CD4-positive, alpha-beta T cell treated with Interleukin-12 subunit alpha and Interleukin-12 subunit beta, for 1 hour (primary cell): ENCODE measurements at places on chromosomes 13 and 19.

- no peak for DNase-seq
Measured at GRCh38 chr19:44857837-44858236, 11.7 kb downstream of the NECTIN2 start.

DNA sequence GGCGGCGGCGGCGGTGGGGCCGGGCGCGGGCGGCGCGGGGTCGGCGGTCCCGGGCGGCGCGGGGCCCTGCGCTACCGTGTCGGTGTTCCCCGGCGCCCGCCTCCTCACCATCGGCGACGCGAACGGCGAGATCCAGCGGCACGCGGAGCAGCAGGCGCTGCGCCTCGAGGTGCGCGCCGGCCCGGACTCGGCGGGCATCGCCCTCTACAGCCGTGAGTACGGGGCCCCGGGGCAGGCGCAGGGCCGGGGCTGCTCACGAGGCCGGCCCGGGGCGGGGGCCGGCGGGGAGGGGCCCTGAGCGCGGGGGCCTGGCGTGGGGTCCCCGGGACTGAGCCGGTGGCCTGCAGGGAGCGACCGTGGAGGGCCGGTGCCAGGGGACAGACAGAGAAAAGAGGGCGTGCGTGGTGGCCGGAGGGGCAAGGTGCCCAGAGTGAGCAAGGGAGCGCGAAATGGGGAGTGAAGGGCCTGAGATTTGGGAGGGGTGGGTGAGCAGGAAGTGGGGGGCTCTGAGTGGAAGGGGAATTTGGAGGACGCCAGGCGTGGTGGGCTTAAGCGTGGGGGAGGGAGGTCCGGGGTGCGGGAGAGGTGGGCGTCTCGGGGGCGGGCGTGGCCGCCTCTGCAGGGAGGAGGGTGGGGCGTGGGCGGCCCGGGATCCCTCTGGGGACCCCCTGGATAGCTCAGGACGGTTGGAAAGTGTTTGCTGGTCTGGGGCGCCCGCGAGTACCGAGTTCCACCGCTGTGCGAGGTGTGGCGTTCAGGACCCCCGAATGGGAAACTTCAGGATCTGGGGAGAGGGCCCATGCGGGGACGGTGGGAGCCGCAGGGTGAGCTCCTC is 575 bp downstream of the CARM1 start:
- no peak for DNase-seq

GRCh38 chr13:65913173-65913572 is 1317.0 kb downstream of the PCDH9 start:
- DNase-seq, result no peak

- DNase-seq, result no peak
Measured at GRCh38 chr19:54152267-54152666, 7.3 kb downstream of the LENG1 start.

DNA sequence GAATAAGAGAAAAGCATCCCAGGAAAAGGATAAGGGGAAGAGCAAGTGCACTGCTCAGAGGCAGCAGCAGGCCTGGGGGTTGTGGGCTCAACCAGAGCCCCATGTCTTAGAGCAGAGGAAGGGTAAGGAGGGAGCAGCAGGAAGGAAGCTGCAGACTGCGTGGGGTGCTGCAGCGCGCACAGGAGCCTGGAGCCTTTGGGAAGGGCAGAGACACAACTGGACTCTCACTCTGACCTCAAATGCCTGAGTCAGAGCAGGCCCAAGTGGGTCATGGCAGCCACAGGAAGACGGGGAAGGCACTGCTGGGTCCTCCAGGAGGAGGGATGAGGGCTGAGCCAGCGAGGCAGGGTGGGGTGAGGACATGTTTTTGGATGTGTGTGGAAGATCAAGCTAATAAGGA is 31.6 kb downstream of the SIGLEC7 start:
- DNase-seq, result no peak

- no peak for DNase-seq
Measured at GRCh38 chr13:20301403-20302071, 69.4 kb upstream of the GJB6 start.

- no peak for DNase-seq
Measured at GRCh38 chr13:100040196-100040595, 48.7 kb upstream of the PCCA start.

- DNase-seq, result no peak
Measured at GRCh38 chr19:6088602-6089049, 21.7 kb downstream of the RFX2 start.

GRCh38 chr13:106852436-106852835 is 284.5 kb upstream of the ARGLU1 start:
- no peak for DNase-seq

DNA sequence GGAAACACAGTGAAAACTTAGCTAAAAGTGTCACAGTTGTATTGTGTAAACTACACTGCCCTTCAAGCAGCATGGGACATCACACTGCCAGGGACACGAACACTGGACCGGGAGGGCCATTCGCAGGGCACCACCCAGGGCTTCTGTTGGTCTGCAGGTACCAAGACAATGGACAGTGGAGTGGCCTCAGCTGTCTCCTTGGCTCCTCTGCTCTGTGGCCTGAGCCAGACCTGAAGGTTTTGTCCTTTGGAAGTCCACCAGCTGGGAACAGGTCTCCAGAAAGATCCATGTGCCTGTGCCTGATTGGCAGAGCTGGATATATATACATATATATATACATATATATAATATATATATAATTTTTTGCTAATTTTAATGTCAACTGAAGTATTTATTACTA is 149.8 kb downstream of the ZNF536 start:
- DNase-seq, result no peak

DNA sequence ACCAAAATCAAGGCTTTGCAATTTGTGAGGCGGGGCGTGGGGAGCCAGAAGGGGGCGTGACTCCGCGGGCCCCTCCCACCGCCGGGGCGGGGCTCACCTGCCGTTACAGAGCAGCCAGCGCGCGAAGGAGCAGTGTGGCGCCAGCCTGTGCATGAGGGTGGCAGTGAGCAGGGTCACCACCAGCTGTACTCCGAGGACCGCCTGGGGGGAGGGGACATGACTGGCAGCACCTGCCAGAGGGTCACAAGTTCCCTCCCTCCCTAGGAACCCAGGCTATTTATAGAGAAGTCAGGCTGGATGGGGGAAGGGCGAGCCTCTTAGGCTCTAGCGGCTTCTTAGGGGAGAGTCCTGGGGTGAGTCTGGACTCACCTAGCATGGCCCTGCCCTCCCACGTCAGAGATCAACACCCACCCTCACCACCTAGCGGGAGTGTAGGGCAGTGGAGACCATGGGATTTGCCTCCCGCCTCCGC is 3.6 kb downstream of the TMEM161A start:
- DNase-seq, result peak; percentile 42

DNA sequence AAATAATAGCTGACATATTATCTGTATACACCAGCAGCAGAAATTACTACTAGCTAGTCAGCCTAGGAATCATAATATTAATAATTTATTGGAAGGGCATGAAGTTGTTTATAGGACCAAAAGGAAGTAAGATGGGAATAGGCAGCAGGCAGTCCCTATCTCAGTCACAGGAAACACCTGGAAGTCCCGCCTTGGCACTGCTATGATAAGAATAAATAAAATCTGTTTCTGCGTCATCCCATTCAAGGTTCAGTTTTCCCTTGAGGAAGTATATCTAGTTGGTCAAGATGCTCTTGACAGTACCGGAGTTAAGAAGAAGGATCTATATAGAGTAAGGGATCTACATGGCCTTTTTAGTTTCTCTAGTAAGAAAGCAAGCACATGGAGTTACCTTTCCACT is 830.8 kb downstream of the DIAPH3 start:
- DNase-seq, result no peak

DNA sequence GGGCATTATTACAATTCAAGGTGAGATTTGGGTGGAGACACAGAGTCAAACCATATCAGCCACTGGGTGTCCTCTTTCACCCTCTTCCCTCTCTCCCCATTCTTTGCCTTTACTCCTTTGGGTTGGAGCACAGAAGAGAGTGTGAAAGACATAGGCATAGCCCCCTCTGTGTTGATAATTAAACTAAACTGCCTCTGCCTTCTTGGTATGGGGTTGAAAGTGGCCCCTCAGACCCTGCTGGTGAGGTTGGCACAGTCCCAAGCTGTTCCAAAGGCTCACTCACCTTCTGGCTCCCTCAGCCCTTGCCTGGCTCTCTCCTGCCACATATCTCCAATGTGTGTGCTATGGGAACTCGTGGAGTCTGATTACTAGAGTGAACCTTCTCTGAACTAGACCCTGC is 210.6 kb upstream of the RXFP2 start:
- no peak for DNase-seq

GRCh38 chr19:3981373-3981735 is 3.9 kb downstream of the EEF2 start:
- no peak for DNase-seq

- no peak for DNase-seq
Measured at GRCh38 chr13:105721016-105721415, 814.4 kb downstream of the EFNB2 start.

DNA sequence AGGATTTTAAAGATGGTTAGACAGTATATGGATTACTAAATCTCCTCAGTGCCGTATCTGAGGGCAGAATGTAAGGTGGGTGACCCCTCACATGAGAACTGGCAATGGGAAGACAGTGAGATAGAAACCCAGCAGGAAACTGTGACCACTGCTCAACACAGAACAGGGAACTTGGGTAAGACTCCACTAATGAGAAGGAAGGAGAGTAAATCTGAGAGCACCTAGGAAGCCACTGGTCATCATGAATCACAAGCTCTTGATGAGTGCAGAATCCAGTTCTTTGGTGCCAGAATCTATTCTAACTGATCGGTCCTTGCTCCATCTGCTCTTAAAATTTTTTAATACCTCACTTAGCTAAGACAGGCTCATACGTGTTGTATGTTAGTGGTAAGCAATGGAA is 261.8 kb downstream of the KLF12 start:
- DNase-seq, result no peak

DNA sequence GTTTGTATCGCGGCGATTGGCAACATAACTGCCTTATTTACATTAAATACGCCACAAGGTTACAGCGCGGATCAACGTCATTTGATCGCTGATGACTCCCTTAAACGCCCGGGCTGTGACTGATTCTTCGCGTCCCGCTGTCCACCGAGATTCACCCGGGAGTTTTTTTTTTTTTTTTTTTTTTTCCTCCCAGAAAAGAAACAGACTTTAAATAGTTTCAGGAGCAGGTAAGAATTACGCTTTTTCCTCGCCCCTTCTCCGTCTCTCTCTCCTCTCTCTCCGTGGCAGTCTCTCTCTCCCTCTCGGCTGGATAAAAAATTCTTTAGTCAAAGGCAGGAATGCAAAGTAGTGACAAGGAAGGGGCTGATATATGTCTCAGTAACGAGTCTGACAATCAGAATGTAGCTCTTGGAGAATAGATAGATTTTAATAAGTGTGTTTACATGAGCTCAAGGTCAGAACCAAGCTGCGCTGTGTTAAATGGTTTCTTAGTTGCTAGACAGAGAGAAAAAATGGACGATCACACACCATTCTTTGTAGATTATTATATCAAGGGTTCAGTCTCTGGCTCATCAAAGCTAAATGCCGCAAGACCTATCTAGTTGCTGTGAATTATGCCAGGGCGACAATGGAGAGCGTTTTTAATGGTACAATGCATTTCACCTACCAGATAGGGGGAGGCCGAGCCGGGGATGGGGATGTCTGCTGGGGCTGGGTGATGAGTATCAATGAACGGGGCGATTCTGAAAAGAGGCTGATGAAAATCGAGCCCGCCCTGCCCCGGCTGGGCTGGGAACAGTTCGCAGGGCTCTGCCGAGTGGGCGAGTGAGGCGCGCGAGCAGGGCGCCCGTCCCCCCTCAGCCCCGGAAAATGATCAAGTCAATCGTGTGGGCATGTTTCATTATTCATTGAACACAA is 147.2 kb upstream of the ZNF536 start:
- DNase-seq, result no peak

DNA sequence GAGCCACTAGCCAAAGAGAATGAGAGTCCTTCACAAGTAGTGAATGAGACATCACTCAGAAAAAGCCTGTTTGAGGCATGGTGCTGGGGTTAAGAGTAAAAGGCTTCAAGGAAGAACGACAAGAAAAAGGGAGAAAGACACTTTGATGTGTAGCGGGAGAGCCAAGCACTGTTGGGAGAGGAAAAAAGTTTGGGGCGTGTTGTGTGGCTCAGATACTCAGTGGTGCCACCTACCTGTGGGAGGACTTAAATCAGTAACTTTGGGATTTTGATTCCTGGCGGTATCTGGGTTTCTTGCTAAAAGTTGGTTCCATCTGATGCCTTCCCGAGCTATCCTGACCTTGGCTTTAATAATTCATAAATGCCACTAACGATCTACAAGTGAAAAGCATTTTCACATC is 12.3 kb downstream of the ELSPBP1 start:
- no peak for DNase-seq

GRCh38 chr13:89255844-89256406 is 1584.8 kb downstream of the SLITRK5 start:
- no peak for DNase-seq

DNA sequence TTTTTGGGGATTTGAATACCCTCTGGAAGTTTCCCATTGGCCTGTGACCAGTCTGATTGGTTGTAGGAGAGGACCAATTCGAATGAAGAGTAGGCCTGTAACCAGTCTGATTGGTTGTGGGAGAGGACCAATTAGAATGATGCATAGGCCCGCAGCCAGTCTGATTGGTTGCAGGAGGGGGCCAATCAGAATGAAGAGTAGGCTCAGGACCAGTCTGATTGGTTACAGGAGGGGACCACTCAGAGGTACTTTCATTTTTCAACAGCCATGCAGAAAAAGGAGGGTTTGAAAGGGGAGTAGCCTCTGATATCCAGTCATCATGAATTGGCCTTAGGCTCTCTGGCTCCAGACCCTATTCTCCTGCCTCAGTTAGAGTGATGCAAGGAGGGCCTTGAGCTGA is 30.4 kb upstream of the SLC1A5 start:
- peak; percentile 16 for DNase-seq

- no peak for DNase-seq
Measured at GRCh38 chr13:48624016-48624415, 29.7 kb upstream of the CYSLTR2 start.

DNA sequence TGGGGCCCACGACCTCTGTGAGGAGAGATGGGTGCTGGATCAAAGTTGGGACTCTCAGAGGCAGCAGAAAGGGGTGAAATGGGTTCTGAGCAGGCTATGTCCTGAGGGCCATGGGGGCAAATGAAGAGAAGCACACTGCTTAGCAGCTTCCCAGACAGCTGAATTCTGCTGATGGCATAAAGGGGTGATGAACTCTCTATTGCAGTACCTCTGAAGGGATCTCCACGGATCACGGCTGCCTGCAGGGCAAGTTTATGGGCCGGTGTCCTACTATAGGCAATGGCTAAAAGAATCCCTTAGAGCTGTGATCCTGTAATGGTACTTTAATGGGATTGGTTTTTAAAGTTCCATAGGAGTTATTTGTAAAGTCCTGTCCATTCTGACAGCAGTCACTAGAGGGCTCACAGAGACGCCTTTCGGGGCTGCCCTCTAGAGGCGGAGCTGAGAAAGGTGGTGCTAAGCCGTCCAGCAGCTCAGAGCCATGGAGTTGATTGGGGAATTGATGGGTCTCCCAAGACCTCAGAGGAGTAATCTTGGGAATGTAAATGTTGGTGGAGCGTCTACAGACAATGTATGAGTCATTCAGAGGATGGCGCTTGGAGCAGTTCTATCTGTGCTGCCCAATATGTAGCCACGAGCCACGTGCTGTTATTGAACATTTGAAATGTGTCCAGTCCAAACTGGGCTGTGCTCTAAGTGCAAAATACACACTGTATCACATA is 287.3 kb downstream of the COG6 start:
- DNase-seq, result peak; percentile 73

GRCh38 chr19:4099041-4099764 is 24.7 kb downstream of the MAP2K2 start:
- DNase-seq, result no peak
